ENCODE measurements at places on chromosomes 2 and 18.

DNA sequence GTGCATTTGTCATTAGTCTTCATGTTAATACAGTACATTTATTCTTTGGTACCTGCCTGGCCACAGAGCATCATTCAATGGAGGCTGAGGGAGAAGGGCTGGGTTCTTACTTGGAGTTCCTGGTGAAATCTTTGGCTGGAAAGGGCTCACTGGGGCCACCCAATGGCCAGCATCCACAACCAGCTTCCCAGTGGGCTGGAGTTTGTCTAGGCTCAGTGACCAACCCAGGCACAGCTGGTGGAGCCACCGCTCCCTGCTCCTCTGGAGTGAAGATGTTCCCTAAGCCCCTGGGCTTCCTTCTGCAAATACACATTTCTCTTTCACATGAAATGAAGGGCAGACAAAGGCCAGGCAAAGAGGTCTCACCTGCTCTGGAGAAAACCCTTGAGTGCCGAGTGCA, 34.4 kb downstream of the EHD3 start:
- no peak for DNase-seq

DNA sequence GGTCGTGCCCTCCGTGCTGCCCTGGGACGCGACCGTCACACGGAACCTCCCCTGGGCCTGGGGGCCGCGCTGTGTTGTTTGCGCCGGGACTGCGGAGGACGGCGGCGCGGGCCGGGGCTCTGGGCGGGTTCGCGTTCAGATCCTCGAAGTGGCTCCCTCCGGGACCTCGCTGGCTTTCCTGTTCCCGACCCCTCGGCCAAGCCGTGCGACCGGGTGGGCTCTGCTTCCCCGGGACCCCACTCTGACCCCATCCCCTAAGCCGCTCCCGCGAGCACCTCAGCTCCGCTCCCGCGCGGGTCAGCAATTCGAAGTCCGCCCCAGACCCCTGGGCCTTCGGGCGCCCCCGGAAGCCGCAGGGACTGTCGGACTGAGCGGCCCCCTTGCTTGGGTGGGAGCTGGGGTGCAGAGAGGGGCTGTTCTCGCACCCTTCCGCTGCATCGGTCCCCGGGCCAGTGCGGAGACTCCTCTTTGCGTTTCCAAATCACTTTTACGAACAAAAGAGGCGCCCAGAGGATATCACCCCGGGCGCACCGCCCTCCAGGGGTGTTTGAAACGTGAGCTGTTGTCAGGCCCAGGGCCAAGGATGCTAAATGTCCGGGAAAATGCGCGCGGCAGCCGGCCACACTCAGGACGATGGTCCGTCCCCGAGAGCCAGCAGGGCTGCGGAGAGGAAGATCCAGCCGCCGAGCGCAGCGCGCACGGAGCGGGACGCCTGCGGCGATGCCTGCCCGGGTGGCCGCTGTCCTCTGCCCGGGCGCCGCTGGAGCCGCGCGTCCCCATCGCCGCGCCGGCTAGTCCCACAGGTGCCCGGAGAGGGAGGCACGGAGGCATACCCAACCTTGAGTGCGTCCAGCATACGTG, 73.5 kb downstream of the ZCCHC2 start:
- DNase-seq: no peak

DNA sequence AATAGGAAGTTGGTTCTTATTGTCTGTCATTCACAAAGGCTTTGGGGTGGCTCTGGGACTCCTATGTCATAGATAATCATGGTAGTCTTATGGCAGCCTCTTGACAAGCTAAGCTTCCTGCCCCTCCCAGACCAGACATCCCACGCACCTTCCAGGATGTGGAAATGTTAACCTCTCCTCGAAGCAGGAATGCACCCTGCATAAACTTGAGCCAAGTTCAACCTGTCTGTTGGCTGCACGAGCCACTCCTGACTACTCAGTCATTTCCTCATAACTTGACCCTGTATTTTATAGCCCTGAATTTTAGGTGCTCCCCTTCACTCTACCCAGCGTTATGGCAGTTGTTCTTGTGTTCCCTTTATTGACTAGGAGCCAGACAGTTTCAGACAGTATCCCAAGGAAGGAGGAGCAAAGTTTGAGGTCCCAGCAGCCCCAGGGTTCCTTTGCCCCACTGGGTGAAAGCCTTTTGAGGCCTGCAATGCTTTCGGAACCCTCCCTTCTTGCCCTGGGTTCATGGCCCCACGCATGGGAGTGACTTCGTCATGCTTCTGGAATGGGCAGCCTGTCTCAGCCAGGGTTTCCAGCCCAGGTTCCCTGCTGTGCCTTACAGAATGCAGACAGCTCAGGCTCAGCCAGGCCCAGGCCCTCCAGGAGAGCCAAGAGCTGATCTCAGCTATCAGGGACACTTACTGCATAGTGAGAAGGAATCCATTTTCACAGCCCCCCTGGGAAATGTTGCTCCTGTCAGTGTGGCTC, 15.6 kb upstream of the INO80C start:
- DNase-seq: no peak

- DNase-seq: no peak
Observed at GRCh38 chr2:2810504-2810903, 479.4 kb upstream of the MYT1L start.

- no peak for DNase-seq
Observed at GRCh38 chr2:233270366-233270765, 18.9 kb downstream of the ATG16L1 start.

- no peak for DNase-seq
Observed at GRCh38 chr2:162245781-162246180, 2.5 kb upstream of the FAP start.

- peak; percentile 3 for DNase-seq
Observed at GRCh38 chr18:60656553-60656952, 284.0 kb upstream of the MC4R start.

GRCh38 chr2:187037310-187037709, 188.3 kb upstream of the ZSWIM2 start:
- no peak for DNase-seq

DNA sequence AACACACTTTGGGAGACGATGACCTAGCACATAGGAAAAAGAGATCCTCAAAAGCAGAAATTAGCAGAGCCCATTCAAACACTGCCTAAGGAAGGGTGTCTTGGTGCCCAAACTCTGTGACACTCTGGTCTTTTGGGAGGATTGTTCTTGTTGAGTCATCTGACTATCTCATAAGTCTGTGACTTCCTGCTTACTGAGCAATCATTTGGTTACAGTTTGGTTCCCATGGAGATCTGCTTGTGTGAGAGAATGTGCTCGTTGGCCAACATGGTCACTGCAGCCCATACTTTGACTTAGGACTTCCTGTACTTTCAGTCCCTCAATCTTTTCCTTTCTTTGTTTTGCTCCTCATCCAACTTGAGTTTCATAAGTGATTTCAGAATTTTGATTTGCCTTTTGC, 602.9 kb downstream of the NYAP2 start:
- no peak for DNase-seq

DNA sequence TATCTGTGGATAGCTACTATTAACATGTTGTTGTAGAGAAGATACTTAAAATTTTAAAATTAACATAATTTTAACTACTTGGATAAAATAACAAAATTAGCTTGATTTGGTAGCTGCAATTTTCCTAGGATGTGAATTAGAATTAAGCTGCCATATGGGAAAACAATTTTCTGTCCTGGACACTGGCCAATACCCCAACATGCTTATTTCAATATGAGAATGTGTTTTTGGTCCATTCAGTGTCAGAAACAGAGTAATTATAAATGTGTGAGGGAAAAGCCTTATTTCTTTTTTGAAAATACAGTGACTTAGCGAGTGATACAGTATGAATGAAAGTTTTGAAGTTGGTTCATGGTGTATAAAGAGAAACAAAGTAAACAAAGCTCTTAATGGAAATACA, 948.3 kb upstream of the GYPC start:
- no peak for DNase-seq

- no peak for DNase-seq
Observed at GRCh38 chr2:16123421-16123820, 183.1 kb downstream of the MYCN start.

GRCh38 chr2:225104971-225105370, 62.7 kb upstream of the DOCK10 start:
- no peak for DNase-seq

GRCh38 chr18:26417190-26417589, 131.2 kb downstream of the KCTD1 start:
- DNase-seq: no peak

DNA sequence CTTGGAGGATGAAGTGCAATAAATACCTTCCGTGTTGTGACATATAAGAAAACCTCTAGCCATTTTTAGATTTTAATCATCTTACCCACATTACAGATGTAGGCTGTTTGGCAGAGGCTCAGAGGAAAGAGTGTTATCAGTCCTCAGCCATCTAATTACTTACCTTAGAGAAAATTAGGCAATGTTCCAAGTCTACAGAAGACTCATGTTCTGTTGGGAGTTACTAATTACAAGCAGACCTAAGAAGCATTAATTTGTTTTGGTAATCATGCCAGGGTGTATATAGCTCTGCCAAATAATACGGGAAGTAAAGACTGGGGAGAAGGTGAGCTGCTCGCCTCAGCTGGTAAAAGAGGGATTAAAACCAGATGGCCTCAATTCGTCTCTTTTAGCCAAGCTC, 125.8 kb upstream of the PGAP1 start:
- no peak for DNase-seq

GRCh38 chr2:159445307-159445706, 158.8 kb upstream of the WDSUB1 start:
- DNase-seq: no peak

DNA sequence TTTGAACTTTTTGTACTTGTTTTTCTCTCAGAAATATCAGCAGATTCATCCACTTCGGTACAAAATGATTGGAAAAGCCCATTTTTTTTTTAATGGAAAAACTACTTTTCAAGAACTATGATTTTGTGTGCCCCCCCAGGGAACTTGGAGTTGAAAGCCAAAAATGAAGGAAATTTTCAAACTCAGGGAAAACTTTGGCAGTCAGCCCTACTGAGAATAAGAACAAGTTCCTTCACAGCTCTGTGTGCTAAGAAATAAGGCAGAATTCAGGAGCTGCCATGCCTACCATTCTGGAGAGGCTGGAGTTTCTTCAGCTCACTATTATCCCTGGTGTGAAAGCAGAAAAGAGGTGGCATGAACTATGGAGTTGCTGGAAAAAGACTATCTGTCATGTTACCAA, 226.0 kb upstream of the SLC35G4 start:
- DNase-seq: no peak

All from NAMALWA (cell line).